Globus pallidus (tissue), 1 donor: ENCODE measurements at places on chromosomes 4 and X.

DNA sequence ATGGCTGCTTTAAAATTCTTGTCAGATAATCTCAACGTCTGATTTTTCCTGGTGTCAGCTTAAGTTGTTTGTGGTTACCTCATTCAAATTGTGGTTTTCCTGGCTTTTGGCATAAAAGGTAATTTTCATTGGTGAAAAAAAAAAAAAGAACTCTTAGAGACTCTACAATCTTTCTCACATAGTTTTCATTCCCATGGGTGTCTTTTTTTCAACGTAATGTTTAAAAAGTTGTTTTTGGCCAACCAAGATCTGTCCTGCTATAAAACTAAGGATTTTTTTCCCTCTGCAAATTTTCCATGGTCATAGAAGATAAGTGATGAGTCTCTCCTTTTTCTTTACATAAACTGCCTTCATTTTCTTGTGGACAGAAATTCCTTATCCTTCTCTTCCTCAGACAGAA lies 28.9 kb upstream of the RPS6KA6 start:
- DNase-seq: no peak

DNA sequence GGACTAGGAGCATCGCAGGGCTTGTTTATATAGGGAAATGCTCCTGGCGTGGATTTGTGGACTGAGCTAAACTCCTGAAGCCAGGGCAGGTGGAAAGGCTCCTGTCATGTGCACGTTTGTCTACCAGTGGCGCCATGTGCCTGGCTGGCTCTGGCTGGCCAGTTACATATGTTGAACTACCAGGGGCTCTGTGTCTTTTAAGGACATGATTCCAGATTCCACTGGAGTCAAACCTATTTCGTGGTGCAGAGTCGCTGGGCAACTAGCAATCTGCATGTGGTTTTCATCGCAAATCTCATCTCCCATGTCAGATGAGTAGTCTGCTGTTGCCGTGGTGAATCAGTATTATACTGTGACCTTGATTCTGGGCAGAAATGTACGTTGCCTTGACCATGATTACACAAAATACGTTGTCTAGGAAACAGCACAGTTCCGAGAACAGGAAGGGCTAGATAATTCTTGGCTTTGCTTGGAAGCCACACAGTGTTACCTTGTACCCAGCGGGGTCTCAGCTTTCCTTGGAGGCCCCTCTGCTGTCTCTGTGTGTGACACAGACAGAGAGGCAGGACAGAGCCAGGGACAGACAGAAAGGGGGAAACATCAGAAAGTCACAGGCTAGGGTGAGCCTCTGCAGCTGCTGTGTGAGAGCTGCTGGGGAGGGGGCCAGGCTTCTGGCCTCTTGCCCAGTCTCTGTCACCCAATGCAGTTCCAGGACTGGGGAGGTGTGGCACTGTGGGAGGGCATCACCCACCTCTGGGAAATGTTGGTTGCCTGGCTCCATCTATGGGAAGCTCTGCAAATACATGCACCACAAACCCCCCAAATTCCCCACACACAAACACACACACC lies 19.2 kb downstream of the PNMA6E start:
- peak; percentile 20 for DNase-seq

DNA sequence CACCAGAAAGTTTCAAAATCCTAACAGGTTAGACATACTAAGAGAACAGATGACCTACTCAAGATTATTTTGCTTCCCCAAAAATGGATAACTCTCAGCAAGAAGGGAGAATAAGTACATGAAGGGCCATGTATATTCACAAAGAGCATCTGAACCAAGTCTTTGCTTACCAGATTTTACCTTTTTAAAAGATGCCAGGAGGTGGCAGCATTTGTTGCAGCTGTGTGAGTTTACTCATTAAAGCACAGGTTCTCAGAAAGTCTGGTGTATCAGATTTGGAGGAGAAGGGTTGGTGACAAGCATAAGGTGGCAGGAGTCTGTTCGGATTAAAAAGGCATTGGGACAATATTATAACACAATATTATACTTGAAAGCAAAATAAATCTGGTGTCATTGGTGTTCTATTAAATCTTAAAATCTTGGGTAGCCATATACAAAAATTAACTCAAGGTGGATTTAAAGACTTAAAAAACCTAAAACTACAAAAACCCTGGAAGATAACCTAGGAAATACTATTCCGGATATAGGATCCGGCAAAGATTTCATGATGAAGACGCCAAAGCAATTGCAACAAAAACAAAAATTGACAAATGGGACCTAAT lies 51.3 kb upstream of the NFKB1 start:
- peak; percentile 62 for DNase-seq

DNA sequence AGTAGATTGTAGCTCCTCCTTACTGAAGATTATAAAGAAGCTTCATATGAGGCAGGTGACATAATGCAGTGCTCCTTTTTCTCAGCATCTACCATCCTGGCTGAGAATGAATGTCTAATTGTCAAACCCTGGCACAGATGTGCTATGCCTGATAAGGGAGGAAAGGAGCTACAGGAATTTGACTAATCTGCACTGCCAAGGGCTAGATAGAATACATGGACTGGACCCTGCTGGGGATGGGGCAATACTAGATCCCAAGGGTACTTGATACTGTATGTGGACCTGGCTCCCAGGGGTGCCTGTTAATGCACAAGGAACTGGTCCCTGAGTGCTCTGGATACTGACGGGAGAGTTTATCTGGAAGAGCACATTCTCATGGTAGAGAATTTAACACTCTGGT lies 362.2 kb upstream of the EMCN start:
- DNase-seq: no peak

- DNase-seq: no peak
Observed at GRCh38 chrX:97751016-97751415, 867.3 kb downstream of the RPA4 start.

GRCh38 chr4:83613023-83613422 lies 77.1 kb downstream of the GPAT3 start:
- DNase-seq: no peak

DNA sequence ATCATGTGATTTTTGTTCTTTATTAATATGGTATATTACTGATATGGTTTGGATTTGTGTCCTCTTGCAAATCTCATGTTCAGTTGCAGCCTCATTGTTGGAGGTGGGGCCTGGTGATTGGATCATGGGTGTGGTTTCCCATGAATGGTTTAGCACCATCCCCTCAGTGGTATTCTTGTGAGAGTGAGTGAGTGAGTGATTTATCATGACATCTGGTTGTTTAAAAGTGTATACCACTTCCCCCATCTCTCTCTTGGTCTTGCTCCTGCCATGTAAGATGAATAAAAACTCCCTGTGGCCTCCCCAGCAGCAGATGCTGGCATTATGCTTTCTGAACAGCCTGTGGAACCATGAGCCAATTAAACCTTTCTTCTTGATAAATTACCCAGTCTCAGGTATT lies 111.5 kb downstream of the TAB3 start:
- DNase-seq: no peak

DNA sequence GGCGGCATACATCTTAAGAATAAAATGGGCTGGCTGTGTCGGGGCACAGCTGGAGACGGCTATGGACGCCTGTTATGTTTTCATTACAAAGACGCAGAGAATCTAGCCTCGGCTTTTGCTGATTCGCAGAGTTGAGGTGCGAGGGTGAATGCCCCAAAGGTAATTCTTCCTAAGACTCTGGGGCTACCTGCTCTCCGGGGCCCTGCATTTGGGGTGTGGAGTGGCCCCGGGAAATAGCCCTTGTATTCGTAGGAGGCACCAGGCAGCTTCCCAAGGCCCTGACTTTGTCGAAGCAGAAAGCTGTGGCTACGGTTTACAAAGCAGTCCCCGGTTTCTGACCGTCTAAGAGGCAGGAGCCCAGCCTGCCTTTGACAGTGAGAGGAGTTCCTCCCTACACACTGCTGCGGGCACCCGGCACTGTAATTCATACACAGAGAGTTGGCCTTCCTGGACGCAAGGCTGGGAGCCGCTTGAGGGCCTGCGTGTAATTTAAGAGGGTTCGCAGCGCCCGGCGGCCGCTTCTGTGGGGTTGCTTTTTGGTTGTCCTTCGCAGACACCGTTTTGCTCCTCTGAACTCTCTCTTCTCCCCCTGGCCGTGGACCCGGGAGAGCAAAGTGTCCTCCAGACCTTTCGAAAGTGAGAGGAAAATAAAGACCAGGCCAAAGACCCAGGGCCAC lies 1.9 kb downstream of the SHOX start:
- DNase-seq: no peak

- DNase-seq: no peak
Observed at GRCh38 chr4:168119890-168120289, 27.6 kb downstream of the ANXA10 start.

DNA sequence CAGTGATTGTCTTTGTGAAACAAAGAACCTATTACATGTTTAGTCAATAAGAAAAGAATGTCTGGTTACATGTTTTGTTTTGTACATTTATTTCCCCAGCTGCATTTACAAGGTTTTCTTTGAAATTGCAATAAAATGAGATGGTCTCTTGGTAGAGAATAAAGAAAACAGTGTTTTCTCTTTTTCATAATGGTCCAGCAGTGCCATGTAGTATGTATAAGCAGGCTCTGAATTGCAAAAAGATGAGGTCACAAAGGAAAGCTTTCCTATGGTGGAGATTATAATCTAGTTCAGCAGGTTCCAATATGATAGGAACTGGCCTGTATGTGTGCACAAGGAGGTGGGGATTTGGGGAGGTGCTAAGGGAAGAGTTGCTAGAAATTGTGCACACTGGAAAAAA lies 1417.3 kb downstream of the STIM2 start:
- peak; percentile 86 for DNase-seq

- DNase-seq: peak; percentile 49
Observed at GRCh38 chr4:87465739-87466366, 43.5 kb downstream of the NUDT9 start.

DNA sequence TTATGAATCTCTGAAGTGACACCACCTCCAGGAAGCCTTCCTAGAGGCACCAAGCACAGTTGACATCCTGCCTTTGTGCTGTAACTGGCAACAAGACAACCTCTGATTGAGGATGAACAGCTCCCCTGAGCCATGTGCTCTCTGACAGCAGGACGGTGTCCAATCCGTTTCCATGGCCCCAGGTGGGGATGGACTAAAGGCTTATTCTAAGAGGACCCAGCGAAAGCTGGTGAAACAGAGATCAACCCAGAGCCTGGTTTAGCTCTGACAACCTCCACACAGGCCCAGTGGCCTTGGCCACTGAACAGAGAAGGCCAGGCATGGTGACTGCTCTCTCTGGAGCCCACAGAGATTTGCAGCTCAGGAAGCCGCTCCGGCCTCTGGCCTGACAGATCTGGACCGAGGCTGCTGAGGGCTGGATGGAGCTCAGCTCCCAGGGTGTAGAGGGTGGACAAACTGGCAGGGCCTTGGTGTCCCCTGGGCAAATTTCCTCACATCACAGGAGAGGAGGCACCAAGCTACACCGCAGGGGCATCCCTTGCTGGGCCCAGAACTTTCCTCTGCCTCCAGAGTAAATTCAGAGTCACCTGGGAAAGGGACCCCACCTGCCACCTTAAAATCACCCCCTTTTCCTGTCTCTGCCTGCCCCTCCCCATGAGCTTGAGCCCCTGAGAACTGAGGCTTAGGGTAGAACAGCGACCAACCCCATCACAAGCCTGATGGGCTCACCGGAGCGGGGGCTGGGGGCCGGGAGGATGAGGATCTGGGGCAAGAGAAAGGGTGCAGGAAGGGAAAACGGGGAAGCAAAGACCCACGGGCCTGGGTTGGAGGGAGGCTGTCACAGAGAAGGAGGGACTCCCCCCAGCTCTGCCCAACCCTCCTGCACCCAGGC lies 40.2 kb downstream of the HMX1 start:
- DNase-seq: no peak

DNA sequence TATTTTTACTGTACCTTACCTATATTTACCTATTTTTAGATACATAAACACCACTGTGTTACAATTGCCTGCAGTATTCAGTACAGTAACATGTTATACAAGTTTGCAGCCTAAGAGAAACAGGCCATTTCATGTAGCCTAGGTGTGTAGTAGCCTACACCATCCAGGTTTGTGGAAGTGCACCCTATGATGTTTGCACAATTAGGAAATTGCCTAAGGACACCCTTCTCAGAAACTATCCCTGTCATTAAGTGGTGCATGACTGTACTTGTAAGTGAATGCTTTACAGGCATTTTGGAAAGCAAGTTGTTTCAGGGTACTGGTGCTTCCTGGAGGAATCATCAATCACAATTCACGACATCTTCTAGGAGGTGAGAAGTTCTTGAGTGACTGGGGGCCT lies 991.8 kb upstream of the SLIT2 start:
- DNase-seq: no peak

DNA sequence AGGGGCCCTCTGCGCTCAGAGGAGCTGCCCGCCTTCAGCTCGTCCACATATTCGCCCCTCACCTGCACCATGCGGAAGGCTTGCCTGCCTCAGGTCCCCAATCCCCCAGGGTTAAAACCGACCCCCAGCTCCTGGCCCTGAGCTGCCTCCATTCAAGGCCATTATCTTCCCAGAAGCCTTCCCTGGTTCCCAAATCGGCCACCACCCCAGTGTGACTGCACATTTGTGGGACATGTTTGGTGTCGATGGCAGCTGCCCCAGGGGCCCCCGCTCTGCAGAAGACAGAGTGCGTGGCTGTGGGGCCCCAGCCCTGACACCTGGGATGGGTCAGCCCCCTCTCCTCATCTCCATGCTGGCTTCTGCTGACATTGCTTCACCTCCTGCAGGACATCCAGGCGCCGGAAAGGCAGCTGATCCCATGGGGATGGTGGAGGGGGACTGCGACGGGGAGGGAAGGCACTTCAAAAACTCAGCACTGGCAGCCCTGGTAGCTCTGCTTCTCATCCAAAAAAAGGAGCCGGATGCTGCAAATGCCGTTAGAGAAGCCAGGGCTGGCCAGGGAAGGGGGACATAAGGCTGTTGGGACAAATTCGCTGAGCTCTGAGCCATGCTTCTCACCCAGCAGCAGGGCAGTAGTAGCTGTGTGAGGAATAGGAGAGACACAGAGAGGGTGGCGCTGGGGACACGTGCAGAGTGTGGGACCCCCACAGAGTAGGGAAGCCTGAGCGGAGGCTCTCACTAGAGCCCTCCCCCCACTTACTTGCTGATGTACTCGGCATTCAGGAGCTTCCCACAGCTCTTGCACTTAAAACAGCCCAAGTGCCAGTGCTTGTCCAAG lies 78.5 kb downstream of the ABLIM2 start:
- no peak for DNase-seq

- peak; percentile 28 for DNase-seq
Observed at GRCh38 chrX:119004920-119005524, 30.6 kb downstream of the LONRF3 start.

DNA sequence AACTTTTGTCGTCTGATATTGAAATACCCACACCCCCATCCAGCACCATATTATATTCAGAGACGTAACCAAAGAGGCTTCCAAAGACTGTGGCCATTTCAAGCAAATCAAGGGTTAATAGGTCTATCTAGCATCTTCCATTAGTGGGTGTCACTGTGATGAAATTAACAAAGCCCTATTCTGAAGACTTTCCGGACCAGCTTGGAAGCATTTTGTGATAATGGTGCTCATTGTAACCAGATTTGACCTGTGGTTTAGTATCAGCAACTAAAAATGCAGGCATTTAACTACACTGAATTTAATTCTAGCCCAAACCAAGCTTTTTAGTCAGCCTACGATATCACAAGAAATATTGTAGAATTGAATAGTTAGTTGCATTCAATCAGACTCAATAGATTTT lies 309.7 kb upstream of the TENM3 start:
- no peak for DNase-seq

GRCh38 chrX:118156254-118156952 lies 39.8 kb upstream of the KLHL13 start:
- DNase-seq: no peak

GRCh38 chr4:73922766-73923630 lies 53.8 kb downstream of the CXCL1 start:
- peak; percentile 1 for DNase-seq
